D721Med (cell line): ENCODE measurements at places on chromosomes 3 and 15.

DNA sequence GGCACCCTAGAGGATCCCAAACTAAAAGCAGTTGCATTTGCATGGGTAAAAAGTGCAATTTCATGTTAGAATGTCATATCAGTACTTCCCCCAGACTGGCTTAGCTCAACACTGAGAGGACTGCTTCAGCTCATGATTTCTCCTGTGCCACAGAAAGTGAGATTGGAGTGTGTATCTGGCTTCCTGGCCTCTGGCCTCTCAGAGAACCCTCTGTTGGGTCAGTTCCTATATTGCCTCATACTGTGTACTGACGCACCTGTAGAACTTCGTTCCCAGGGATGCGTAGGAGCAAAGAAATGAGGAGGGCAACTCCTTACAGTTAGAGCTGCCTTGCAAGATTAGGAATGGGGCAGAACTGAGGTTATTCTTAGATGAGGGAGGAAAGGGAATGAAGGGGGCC lies 340.8 kb downstream of the TIGIT start:
- DNase-seq = no peak

DNA sequence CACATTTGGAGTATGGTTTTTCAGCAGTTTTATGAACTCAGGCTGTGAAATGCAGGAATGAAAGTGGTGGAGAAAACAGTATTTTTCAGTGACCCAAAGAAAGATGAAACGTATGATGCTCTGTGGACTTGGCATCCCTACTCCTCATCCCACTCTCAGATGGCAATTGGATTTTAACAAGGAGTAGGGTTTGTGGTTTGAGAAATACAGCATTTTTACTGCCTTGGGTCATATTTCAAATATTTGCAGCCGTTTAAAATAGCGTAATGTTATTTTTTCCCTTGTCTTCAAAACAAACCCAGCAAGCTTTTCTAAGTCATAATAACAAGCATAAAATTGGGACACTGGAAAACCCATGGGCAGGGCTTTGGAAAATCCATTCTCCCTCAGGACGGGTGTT lies 117.2 kb upstream of the LRIG1 start:
- no peak for DNase-seq

GRCh38 chr3:149481491-149481890 lies 7.0 kb downstream of the TM4SF4 start:
- DNase-seq = no peak

DNA sequence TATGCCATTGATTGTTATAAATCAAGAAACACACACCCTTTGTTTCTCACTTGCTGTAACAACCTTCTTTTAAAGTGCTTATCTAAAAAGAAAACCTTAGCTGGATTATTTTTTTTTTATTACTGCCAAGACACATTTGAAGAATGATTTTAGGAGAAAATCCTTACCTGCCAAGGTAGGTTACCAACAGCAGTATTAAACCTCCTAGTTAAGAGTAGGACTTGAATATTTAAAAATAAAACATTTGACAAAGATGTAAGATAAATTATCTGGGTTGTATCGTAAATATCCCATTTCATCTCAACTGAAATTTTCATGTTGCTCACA lies 192.1 kb downstream of the PDZRN3 start:
- DNase-seq = no peak

DNA sequence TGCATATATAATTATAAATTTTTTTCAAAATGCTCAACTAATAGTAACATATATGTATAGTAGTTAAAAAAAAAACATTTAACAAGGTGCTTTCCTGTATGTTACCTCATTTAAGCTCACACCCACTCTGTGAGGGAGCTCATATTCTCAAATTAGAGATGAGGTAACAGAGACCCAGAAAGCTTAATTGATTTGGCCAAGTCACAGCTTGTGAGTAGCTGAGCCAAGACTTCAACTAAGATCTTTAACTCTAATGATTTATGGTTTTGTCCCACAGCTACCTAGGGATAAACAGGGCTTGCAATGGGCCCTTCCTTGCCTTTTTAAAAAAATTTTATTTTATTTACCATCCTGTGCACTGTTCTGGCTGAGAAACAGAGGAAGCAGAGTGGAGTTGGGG lies 230.0 kb upstream of the GOLIM4 start:
- DNase-seq = no peak

GRCh38 chr3:113600418-113601182 lies 68.2 kb downstream of the SIDT1 start:
- DNase-seq = no peak

- no peak for DNase-seq
Observed at GRCh38 chr3:141380987-141381386, 12.7 kb downstream of the ZBTB38 start.

DNA sequence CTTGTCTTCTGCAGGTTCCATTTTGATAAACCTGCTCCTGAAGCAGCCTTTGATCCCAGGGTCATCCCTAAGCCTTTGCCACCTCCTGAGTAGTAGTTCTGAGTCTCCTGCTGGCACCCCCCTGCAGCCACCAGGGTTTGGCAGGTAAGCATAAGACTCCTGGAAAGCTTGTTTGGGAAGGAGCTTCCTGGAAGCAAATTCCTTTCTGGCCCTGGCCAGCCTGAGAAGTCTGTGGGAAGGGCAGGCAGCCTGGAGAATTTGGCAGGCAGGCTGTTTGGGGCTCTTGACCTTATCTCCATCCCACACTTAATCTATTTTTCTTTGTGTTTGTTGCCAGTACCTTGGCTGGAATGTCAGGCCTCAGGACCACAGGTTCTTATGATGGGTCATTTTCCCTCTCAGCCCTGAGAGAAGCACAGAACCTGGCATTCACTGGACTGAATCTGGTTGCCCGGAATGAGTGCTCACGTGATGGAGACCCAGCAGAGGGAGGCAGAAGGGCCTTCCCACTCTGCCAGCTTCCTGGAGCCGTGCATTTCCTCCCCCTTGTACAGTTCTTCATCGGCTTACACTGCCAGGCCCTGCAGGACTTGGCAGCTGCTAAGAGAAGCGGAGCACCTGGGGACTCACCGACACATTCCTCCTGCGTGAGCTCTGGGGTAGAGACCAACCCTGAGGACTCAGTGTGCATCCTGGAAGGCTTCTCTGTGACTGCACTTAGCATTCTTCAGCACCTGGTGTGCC lies 13.4 kb downstream of the ATRIP start:
- DNase-seq = no peak

- no peak for DNase-seq
Observed at GRCh38 chr15:84937144-84937543, 44.5 kb upstream of the PDE8A start.

DNA sequence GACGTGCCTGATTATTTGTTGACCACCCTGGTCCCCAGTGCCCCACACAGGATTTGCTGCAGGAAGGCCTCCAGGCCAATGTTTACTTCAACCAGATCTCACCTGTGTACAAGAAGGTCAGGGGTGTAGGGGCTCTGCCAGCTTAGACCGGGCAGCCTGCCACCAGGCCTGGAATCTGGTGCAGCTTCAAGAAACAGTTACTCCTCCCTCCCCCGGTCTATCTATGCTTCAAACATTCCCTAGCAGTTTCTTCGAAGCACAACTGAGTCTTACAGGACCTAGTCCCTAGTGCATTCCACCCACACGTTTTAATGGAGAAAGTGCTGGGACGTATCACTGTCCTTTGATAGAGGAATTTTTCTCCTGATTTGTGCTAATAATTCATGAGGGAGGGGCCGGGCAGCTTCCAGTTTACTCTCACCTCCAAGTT lies 8.0 kb downstream of the SH3BP5 start:
- no peak for DNase-seq

DNA sequence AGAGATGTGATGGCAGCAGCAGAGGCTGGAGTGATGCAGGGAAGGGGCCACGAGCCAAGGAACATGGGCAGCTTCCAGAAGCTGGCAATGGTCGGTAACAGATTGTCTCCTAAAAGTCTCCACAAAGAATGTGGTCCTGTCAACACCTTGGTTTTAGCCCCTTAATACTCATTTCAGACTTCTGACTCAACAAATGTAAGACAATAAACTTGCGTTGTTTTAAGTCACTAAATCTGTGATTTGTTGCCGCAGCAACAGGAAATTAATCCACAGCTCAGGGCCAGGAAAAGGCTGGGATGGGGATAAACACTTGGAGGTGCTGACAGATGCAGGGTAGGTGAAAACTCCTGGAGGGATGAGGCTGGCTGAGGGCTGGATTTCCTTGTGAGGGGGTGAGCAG lies 69.9 kb downstream of the OXNAD1 start:
- DNase-seq = no peak

GRCh38 chr3:196194542-196194915 lies 16.7 kb downstream of the ZDHHC19 start:
- no peak for DNase-seq

GRCh38 chr3:12198301-12198700 lies 39.6 kb upstream of the TIMP4 start:
- DNase-seq = no peak

- DNase-seq = no peak
Observed at GRCh38 chr3:137471130-137471529, 293.0 kb upstream of the SOX14 start.

DNA sequence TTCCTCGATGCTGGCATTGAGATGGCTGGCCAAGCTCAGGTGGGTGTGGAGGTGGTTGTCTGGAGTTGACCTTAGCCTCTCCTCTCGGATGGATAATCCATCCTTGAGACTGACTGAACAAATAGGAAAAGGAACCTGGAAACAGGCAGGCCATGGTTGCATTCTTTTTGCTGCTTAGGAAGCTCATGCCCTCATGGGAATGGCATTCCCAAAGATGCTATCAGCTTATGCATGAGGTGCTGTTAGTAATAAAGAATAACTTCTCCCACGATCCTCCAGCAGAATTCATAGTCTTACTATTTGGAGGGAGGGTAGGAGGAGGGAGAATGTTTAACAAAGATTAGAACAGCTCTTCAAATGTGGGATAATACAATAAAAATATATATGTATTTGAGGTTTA lies 303.0 kb upstream of the TPM1 start:
- DNase-seq = no peak

DNA sequence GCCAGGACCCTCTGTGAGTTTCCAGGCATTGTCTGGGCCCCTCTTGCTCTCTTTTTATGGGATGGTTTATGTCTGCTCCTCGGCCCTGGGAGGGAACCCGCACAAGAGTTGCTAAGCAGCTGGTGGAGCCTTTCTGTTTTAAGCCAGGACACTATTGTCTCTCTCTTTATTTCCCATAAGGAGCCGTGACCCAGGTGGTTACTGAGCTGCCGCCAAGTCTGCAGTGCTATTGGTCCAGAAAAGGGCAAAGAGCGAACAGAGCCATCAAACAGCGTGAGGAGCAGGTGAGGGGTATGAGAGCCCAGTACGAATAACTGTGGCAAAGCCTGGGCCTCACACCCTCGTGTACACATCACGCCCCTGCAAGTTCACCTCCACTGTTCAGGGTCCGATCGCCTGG lies 280.2 kb downstream of the SHQ1 start:
- DNase-seq = no peak

GRCh38 chr15:44535523-44536301 lies 1.2 kb upstream of the EIF3J start:
- DNase-seq = no peak

DNA sequence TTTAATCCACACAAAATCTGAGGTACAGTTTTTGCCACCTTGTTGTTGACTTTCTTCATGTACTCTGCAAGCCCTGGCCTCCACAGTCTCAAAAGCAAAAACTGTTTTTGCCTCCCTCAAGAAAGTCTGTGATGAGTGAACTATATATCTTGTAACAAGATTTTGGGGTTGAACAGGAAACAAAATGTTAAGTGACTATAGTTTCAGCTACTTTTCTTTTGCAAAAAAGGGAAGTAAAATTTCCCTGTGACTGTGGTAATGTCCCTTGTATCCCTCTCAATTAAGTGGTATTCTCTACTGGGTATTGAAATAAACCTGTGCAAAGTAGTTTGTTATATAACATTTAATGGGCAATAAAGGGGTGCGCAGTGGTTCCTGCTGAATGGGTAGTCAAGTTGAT lies 21.3 kb upstream of the SCAANT1 start:
- no peak for DNase-seq

- no peak for DNase-seq
Observed at GRCh38 chr3:186784820-186785494, 1.6 kb downstream of the EIF4A2 start.

- DNase-seq = no peak
Observed at GRCh38 chr15:87805117-87805820, 451.3 kb downstream of the NTRK3 start.

DNA sequence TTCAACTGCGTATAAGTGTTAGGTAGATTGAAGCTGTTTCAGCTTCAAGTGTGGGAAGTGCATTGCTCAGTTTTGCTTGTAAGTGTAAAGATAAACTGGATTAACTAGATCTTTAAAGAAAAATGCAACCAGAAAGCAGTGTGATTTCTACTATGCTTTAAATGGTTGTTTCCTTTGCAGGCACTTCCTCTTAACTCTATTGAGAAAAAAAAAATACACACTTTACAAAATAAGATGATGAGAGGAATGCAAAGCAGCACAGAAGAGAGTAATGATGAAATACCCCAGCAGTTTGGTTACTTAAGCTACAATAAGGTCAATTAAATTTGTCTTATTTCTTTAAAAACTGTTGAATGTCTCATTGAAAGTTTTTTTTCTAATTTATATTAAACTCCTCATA lies 40.8 kb downstream of the DPH6 start:
- DNase-seq = no peak

GRCh38 chr15:40010686-40011085 lies 28.3 kb downstream of the SRP14 start:
- no peak for DNase-seq

- no peak for DNase-seq
Observed at GRCh38 chr15:95138604-95139270, 907.4 kb downstream of the MCTP2 start.

GRCh38 chr15:83106994-83107840 lies at the start of gene TM6SF1:
TM6SF1 (plus strand) TSS chr15:83107645; CDS start chr15:83107681, 36 bp downstream.
- DNase-seq = no peak

DNA sequence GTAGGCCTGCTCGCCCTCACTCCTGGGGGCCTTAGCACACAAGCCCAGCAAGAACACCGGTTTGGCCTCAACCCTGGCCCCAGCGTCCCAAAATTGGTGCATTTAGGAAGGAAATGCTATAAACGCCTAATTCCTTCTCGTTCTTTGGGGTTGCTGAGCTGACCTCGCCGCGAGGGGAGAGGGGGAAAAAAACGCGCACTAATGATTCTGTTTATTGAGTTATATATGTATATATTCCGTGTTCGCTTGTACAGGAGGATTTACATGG lies 3.9 kb downstream of the FEZF2 start:
- no peak for DNase-seq

DNA sequence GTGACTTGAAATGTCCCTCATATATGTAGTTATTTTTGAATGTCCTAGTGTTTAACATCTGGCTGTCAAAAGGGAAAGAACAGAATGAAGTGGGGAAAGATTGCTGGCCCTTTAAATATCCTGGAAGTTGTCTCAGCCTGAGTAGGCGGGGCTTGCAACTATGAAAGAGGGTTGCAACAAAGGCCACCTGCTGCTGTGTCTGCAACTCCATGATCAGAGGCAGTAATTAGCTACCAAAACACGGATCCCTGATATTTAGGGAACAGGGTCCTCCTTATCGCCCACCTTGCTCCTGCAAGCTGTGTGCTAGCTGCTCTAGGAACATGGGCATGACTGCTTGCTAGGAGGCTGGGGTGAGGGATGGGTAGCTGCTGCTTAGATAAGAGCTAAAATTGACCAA lies 100.2 kb upstream of the CFAP20DC start:
- no peak for DNase-seq

GRCh38 chr3:105355408-105356061 lies 11.2 kb upstream of the ALCAM start:
- no peak for DNase-seq
